ENCODE measurements at places on chromosomes 2 and 18.

- DNase-seq, result no peak
Observed at GRCh38 chr2:168155046-168155445, 92.3 kb downstream of the STK39 start.

DNA sequence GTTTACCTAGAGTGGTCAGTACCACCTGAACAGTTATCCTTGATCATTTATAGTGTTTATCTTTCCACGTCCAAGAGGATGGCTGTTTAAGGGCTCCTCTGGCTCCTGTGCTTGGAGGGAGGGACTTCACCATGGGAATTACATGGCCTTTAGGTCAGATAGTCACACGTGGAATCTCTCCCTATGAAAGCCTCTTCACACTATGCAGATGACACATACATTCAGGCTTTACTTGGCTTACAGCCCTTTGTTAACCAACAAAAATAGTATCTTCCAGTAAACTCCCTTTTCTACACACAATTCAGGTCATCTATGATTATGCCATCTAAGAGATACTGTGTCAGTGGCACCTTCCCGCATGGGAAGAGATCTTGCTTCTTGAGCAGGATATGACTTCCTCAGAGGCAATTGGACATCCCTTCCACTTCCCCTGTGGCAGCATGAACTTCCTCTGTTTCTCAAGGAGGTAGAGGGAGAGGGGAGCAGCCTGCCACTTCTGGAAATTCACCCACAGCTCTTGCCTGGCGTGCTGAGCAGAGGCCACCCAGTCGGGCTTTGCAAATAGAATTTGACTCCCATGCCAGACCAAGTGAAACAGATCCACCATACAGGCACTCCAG is 53.5 kb downstream of the COLEC12 start:
- no peak for DNase-seq

DNA sequence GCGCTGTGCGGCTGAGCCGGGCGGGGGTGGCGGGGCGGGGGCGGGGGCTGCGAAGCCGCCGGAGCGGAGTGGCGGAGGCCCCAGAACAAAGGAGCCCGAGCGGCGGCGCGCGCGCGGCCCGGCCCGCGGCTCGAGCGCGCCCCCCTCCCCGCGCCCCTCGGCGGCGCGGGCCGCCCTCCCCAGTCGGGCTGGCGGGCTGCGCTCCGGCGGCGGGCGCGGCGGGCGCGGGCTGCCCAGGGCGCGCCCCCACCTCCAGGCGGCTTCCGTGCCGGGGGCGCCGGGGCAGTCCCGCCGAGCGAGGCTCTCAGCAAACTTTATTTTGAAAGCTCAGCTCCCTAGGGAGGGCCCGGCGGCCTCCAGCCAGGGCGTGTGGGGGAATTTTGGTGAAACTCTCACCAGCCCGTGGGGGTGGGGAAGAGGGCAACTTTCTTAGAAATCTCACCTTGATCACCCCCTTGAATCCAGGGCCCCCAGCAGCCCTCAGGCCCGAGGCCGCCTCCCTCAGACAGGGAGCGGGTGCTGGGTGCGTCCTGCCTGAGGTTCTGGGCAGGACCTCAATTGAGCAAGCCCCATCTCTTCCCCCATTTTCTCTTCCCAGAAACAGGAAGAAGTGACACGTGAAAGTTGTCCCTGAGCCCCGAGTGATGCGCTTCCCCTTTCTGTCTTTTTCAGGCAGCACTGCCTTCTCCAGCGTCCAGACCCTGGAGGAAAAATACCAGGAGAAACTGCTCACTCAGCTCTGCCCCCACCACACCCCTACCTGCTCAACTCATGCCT is 786 bp downstream of the TET3 start:
- DNase-seq, result peak; percentile 56

DNA sequence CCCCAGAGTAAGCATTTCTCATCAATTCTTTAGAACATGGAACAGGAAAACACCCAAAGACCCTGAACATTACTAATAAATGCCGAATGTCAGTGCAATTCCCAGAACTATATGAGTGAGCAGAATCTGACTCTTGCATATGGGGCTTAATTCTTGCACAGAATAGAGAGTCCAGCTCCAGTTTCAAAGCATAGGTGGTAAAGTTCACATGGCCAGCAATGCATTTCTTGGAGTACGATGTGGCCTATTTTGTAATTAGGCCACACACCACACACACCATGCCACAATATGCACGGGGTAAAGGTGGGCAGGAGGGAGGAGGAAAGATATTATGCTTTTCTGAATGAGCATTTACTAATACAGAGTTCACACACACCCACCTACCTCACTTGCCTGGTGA is 56.5 kb downstream of the PLA2R1 start:
- no peak for DNase-seq

DNA sequence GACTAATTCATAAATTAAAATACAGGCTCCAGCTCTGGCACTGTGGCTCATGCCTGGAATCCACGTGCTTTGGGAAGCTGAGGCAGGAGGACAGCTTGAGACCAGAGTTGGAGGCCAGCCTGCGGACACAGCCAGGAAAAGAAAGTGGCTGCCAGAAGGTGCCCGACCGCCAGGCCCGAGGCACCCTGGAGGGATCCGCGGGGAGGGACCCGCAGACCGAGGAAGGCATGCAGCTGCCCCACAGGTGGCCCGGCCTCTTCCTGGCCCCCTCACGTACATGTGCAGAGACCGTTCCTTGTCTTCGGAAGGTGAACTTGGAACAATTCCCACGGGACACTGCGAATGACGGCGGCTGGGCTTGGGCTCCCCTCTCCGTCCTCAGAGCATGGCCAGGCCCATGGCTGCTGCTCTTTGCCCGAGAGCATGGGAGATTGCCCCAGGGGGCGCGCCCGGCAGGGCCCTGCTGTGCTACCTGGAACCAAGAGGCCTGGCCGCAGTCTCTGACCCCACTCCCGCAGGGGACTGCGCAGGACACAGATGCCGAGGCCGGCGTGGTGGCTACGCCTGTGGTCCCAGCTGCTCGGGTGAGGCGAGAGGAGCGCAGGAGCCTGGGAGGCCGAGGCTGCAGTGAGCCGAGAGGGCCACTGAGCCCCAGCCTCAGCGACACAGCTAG is 55.6 kb upstream of the IMP4 start:
- DNase-seq, result no peak

- no peak for DNase-seq
Observed at GRCh38 chr2:70505613-70506391, 47.8 kb downstream of the TGFA start.

- DNase-seq, result no peak
Observed at GRCh38 chr2:198188982-198189381, 384.6 kb downstream of the PLCL1 start.

GRCh38 chr2:128310761-128311160 is 7.9 kb downstream of the HS6ST1 start:
- DNase-seq, result no peak

GRCh38 chr2:96882906-96883305 is 13.0 kb upstream of the SEMA4C start:
- no peak for DNase-seq

DNA sequence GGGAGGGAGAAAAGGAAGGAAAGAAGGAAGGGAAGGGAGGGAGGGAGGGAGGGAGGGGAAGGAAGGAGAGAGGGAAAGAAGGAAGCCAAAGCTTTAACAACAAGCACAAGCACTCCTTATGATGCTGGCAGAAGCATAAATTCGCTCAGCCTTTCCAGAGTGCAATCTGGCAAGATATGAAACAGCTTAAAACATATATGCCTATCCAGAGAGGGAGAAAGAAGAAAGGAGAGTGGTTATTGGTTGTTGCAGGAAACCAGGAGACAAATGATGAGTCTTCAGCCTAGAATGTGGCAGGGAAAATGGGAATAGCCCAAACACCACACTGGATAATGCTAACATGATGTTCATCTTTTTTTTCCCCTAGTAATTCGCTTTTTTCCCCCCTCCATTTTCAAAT is 64.0 kb downstream of the STPG4 start:
- no peak for DNase-seq

GRCh38 chr2:39664232-39664887 is 1.4 kb upstream of the TMEM178A start:
- no peak for DNase-seq

DNA sequence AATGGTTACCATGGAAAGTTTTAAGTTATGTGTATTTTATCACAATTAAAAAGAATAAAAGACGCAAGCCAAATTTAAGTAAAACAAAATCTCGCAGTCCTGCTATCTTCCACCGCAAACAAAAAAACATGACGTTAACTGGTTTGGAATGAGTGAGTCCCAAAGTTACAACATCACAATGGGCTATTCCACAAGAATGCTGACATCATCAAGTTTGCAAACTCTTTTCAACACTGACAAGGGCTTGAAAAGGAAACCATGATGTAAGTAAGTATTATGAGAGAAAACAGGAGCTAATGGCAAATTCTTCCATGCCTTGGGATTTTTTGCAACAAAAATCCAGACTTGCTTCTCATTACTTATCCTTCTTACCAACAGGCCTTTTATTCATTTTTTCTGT is 31.1 kb downstream of the SIGLEC15 start:
- DNase-seq, result no peak

DNA sequence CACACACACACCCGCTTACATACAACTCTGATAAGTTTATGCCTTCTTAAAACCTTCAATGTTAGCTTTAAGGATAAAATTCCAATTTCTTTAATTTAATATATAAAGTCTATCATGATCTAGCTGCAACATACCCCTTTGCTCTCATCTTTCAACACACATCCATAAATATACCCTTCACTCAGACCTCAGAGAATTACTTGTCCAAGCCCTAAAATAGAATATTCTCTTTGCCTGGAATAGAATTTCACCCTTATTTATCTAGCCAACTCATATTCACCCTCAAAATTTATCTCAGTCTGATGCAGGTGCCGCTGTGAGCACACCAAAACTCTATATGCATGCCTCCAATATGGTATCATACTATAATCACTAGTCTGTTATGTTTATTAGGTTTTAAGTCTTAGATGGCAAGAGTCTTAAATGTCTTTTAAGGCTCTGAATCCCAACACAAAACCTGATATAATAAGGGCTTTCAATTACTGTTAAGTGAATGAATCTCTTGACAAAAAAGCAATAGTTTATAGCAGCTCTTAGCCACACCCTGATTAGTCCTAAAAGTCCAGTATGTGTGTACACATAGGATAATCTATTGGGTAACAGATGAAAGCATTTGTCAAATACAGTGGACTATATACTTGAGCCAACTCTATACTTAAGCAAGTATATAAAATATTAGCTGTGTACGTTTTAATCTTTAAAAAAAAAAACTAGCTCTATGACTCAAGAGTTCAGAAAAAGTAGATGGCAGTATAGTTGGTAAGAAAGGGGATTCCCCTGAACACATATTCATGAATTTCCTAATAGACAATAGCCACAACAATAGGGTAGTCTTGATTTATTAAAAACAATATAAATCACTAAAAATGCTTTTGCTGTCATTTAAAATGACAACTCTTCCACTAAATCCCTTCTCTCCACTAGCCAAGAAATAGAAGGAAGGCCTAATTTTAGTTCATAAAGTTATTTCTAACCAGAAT is 144.5 kb downstream of the EXOC6B start:
- no peak for DNase-seq

- DNase-seq, result no peak
Observed at GRCh38 chr2:73257021-73257420, 22.9 kb downstream of the CCT7 start.

DNA sequence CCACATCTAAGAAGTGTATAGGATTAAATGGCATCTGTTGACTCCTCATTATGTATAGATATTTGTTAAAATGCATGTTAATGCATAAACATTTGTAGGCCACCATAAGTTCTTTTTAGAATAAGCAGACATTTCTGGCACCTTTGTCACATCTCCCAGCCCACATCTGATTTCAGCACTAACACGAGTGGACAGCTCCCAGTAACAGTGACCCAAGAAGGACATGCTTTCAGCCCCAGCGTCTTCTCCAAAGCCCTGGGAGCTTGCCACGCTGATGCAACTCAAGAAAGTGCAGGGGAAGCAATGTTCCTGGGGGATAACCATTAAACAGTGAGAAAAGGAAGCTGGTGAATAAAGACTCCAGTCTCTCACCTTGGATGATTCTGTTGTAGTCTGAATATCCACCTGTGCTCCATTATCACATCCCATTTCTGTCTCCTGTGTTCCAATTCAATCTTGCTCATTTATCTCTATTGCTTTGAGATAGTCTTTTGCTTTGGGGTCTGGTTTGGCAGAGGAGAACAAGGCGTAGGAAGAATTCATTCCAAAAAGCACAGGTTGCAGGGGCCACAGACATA is 182.6 kb upstream of the THSD7B start:
- peak; percentile 51 for DNase-seq

DNA sequence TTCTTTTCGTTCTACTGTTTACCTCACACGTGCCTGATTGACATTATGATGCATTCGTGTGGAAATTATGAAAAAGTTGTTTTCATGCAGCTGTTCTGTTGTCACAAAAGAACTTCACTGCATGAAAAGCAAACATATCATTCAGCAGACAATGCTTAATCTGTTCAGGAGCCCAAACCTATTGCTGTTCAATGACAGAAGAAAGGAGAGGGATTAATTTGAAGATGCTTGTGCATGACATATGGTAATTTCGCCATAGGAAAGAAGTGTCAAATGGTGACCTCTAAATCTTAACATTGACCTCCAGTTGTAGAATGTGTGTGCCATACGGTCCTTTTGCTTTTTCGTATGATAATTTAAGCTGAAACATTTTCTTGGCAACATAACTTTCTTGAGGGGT is 124.5 kb downstream of the WDR7 start:
- DNase-seq, result no peak

DNA sequence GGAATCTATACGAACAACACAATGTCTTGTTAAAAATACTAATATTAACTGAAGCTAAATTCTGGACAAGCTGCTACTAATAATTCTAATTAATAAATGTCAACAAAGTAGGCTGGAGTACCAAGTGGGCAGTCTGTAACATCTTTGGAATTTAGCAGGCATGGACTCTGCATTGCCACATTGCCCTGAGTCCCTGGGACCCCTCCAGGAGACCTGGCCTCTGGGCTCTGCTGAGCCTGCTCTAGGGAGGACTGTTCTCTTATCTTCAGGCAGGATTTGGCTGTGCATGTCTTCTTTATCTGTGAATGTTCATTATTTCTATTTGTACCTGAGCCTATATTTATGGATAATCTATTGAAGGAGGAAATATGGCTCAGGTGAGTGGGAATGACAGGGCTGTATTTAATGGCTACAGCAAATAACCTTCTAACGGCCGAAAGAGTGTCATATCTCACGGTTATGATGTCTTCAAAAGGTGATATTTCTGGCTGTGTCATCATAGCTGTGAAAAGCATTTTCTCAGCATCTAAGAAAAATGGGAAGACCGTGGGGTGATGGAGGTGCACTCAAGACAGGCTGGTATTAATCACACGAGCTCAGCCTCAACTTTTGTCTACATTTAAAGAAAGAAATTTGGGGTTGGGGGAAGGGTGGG is 28.6 kb upstream of the SETBP1 start:
- no peak for DNase-seq
